ENCODE measurements at places on chromosomes 5 and 9.

GRCh38 chr9:134501761-134502265 is 139.8 kb upstream of the COL5A1 start:
- no peak for DNase-seq

DNA sequence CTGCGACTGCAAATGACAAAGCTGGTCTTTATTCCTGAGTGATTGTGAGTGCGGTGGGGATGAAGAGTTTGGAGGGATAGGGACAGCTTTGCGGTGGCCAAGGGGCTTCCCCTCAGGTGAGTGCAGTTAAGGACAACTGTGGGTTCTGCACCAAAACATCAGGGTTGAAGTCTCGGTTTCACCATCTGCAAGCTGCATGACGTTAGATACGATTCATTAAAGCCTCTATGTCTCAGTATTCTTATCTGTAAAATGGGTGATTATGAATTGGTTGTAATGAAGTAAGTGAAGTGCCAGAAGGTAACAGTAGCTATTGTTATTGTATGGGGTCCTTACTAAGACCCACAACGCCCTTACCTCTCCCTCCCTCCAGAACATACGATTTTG is 226.8 kb upstream of the DAPK1 start:
- DNase-seq: no peak

- no peak for DNase-seq
These were observed 1185.1 kb upstream of the C9orf72 start for GRCh38 chr9:28758341-28758740.

GRCh38 chr5:142399891-142400290 is 75.1 kb upstream of the SPRY4 start:
- no peak for DNase-seq

DNA sequence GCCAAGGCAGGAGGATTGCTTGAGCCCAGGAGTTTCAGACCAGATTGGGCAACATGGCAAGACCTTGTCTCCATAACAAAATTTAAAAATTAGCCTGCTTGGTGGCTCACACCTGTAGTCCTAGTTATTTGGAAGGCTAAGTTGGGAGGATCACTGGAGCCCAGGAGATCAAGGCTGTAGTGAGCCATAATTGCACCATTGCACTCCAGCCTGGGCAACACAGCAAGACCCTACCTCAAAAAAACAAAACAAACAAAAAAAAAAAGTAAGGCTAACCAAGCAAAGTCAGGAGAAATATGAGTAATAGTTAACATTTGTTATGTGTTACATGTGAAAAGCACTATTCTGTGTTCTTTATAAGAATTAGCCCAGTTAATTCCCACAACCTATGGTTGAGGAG is 74.7 kb downstream of the FOXB2 start:
- no peak for DNase-seq

DNA sequence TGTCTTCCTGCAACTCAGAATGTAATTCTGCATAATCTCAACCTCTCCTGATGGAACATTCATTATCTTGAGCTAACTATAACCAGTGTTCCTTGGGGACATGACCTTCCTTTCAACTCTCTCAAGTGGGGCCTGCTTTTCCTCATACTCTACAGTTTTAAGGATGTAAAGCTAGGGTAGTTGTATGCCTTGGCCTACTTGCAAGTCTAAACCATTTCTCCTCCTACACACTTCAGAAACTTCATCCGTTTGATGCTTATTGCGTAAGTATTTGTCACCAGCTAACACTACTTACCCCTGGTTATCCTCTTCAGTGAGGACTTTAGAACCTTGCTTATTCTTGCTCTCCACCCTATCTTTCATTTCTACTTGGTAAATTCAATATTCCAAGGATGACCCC is 548.9 kb downstream of the HINT1 start:
- no peak for DNase-seq

All from stimulated activated CD4-positive, alpha-beta T cell treated with anti-CD3 and anti-CD28 coated beads, Interleukin-1b, Interleukin-23, amount 100 ng/mL, for 1 hour (primary cell).